ENCODE measurements at places on chromosomes 13 and 19.

DNA sequence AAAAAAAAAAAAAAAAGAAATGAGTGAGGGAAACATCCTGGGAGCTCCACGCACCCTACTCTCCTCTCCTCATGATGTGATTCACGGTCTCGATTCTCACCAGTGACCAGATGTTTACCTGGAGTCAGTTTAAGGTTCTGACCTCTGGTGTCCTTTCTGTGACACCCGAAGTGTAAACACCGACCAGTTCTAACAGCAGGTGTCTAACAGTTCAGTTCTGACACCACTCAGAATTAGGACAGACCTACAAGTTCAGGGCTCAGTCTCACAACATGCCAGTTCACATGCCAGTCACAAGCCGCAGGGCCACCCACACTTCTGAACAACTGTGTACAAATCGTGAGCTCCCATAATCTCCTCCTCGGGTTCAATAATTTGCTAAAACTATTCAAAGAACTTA, 6.0 kb downstream of the ZNF564 start:
- DNase-seq = no peak

DNA sequence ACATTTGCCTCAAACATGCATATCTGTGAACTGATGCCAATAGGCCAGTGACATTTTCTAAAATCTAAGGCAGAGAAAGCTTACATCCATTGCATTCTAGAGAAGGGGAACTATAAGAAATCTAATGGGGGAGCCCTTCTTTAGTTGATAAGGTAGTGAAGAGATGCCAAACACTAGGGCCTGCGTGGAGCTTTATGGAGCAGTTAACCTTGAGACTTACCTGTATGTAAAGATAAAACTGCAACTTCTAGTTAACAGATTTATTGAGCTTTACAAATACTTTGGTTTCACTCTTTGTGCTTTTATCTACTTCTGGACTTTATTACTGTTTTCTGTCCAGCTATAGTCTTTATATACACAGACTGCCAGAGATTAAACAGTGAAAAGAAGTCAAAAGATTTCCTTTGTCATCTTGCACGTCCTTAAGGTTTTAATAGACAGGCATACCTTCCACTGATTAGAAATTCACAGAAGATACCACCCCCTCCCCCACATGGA, 457.6 kb downstream of the KLF12 start:
- no peak for DNase-seq

- no peak for DNase-seq
These were observed 27.6 kb downstream of the ZNF541 start for GRCh38 chr19:47545061-47545948.

- DNase-seq = no peak
These were observed at the start of gene ARHGAP45 for GRCh38 chr19:1066748-1067340. ARHGAP45 (plus strand) TSS chr19:1067167; CDS start chr19:1067406, 239 bp downstream.

GRCh38 chr13:105638426-105638825, 897.0 kb downstream of the EFNB2 start:
- DNase-seq = no peak

GRCh38 chr13:97266332-97266731, 44.2 kb downstream of the MBNL2 start:
- DNase-seq = no peak

Measured in A549 (cell line).